Activated T-cell treated with anti-CD3 and anti-CD28 coated beads, Interleukin-2, amount 50 U/mL, for 48 hours (primary cell): ENCODE measurements at places on chromosomes 7 and 10.

DNA sequence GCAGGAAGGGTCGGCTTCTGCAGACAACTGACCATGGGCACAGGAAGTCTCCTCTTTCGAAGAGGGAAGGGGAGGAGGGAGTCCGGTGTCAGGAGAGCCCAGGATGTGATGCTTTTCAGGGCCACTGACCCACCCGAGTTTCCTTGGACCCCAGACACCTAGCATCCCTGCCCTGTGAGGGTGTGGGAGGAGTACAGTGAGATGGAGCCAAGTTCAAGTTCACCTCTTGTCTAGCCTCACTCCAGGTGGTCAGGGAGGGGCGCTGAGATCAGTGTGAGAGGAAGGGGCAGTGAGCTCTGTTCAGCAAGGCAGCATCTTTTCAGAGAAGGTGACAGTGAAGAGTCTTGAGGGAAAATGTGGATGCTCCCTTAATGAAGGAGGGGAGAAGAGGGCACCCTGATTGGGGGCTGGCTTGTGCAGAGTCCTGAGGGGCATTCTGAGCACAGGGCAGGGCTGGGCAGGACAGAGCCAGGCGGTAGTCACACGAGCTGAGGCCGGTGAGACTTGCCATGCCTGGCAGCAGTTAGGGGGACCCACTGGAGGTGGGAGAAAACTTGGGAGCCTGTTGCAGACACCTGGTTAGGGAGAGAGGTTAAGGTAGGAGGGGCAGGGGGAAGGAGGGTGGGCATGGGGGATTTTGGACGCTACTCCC lies 49.7 kb downstream of the ADCY1 start:
- no peak for DNase-seq

DNA sequence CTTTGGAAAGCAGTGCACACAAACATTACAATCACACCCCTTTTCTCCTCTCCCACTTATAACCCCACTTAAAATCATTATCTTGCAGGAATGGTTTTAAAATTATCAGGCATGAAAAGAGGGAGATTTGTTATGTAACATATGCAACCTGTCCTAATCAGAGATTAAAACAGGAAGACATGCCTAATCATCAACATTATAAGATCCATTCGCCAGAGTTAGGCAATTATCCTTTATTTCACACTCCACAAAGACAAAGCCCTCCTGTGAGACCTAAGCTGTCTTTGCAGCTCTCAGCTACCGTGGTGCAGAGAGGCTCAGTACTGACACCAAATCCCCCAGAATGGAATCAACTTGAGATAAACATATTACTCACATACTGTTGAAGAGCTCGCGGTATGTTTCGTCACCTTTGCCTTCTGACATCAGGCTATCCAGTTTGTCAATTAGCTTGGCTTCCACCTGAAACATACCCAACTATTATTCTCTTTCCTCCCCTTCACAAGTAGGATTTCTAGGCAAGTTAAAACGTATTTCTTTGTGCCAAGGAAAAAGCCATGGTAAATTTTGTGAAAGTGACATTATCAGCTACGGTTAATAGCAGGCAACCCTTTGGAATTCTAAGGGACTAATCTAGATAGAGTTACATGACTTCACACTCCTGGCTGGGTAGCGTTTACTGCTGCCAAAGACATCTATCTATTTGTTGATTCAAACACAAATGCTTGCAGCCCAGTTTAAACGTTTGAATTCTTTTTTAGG lies 226.2 kb upstream of the IMMP2L start:
- no peak for DNase-seq

GRCh38 chr10:30745953-30746352 lies 116.4 kb upstream of the LYZL2 start:
- DNase-seq = no peak

- no peak for DNase-seq
Measured at GRCh38 chr7:48004032-48004431, 24.6 kb upstream of the HUS1 start.

GRCh38 chr7:95688931-95689495 lies 83.3 kb upstream of the DYNC1I1 start:
- DNase-seq = no peak

GRCh38 chr7:84176716-84177115 lies 17.9 kb downstream of the SEMA3A start:
- DNase-seq = no peak

- no peak for DNase-seq
Measured at GRCh38 chr7:149764481-149765398, 8.6 kb downstream of the ZNF467 start.

GRCh38 chr7:36283181-36283580 lies 106.5 kb upstream of the ANLN start:
- DNase-seq = no peak

- no peak for DNase-seq
Measured at GRCh38 chr10:128215733-128216132, 89.5 kb upstream of the MKI67 start.

DNA sequence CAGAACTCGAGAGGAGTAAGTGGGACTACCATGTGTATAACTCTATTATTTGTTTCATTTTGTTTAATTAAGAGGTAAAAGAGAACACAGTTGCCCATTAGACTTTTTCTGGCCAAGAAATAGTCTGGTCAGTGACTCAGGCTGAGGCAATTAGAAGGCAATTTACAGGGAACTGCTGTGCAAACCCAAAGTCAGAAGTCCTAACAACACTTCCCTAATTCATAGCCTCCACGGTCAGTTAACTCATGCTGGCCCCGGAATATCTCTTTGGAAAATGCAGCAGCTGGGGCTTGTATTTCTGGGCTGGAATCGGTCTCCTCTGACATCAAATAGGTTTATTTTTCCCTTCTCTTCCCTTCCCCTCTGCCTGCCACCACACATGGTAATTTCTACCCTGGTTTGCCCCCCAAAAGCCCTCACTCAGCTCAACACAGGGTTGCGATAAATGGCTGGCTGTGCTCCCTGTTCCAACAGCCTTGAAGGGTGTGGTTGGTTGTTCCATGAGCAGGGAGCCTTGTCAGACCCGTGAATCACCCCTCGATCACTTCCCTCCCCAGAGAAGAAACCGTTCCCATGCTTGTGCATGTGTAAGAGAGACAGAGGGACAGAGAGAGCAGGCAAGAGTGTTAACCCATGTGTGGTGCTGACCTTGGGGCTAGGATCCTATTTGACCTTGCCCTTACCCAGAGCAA lies 5.3 kb downstream of the SH3PXD2A start:
- DNase-seq = no peak

DNA sequence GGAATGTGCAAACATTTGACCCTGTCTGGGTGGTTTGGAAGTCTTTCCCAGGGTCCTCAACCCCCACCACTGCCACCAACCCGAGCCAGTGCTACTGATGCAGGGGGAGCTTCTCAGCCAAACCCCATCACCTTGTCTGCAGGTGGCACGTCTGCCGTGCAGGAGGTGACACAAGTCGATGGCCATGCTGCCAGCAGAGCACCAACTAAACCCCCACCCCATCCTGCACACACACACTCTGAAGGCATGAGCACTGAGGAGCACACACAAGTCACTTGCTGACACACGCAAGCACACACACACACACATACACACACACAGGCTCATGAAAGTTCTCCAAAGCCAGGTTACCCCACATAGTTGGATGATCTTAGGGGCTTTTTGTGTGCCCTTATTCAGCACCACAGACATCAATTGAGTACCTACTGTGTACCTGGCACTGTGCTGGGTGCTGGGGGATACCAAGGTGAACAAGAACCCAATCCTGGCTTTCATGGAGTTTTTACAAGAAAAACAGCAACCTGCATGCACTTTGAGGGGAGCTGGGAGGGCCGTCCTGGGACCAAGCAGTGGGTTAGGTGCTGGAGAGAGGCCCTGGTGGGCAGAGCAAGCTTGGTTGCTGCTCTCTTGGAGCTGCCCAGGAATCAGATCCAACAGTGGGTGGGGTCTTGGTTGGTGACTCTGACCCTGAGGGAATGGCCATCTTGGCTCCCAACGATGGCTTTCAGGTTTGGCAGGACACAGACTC lies 118.8 kb downstream of the RGS10 start:
- DNase-seq = no peak

DNA sequence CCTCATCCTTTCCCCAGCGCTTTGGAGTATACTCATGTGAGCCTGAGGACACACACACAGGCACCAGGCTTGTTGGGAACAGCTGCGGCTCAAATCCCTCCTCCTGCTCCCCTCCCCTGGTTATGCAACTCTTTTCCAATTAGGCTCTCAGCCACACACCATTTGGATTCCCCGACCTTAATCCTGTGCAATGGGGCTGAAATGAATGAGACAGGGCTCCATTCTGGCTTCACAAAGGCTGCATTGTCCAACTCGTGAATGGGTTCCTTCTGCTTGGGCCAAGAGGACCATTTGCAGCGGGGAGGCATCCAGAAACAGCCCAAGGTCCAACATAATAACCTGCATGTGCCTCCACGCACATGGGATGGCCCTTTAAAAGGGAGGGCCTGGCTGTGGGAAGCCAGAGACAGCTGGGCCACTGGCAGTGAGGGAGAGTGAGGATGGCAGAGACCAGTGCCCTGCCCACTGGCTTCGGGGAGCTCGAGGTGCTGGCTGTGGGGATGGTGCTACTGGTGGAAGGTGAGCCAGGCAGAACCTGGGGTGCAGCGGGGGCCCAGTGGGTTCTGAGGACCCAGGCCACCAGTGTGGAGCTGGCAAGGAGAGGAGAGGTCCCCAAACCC lies at the start of gene RGR:
TSS of gene RGR (plus strand) at position 403 of the 620 bp plus-strand sequence. CDS start at position 441, 38 bp downstream.
- DNase-seq = no peak

- no peak for DNase-seq
Measured at GRCh38 chr10:46310851-46311250, 24.1 kb downstream of the ANTXRL start.

GRCh38 chr10:34739915-34740314 lies 75.2 kb downstream of the PARD3 start:
- no peak for DNase-seq

DNA sequence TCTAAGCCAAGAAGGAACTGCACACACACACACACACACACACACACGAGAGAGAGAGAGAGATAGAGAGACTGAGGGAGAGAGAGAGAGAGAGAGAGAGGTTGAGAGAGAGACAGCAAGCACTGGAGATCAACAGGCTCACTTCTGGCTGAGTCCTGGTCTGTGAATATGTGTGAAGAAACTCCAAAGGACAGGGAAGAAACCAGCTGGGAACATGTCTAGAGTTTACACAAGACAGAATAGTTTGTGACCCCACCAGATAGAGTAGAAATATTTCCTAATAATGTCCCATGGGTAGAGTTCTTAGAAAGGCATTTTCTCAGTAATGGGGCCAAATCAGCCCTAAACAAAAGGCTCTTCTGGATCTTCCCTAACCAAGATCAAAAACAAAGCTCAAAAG lies 155.5 kb upstream of the IGFBP3 start:
- DNase-seq = no peak

DNA sequence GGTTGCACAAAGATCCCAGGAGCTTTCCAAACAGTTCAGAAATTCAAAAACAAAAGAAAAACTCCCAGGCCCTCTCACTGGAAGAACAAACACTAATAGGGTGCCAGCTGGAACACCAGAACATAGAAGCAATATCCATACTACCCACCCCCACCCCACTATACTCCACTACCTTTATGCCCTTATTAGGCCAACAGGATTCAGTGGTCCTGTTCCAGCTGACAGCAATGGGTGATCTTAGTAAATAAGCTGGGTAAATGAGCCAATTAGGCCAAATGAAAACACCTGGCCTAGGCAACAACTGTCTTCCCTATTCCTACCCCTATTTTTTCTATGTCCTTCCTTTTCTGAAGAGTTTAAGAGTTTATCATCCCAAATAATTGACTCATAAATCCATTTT lies 11.7 kb downstream of the NOC3L start:
- DNase-seq = no peak
